ENCODE measurements at places on chromosomes 7 and 10. TPM values are rescaled to one million over a fixed set of nuclear protein-coding genes. Genes with fewer than 3 reads are reported as not detected.

Gene COL17A1
- polyA plus RNA-seq: 3,374 TPM

Gene MACC1
- polyA plus RNA-seq: 9.6 TPM

Gene TAS2R41
- not detected for polyA plus RNA-seq

Gene AQP1
- 0.17 TPM for polyA plus RNA-seq

Gene TMEM178B
- not detected for polyA plus RNA-seq

Gene SPDYE1
- polyA plus RNA-seq: not detected

Gene BET1
- polyA plus RNA-seq: 38.1 TPM

Gene NUTM2E
- 0.17 TPM for polyA plus RNA-seq

Gene GRID2IP
- 0.01 TPM for polyA plus RNA-seq

Gene NACAD
- polyA plus RNA-seq: 0.14 TPM

Gene TSPAN13
- 18.0 TPM for polyA plus RNA-seq

Gene SOSTDC1
- polyA plus RNA-seq: 0.31 TPM

Gene CRYGN
- not detected for polyA plus RNA-seq

Gene ACSL5
- polyA plus RNA-seq: not detected

Gene CYTH3
- polyA plus RNA-seq: 34.4 TPM

Gene NPY4R
- polyA plus RNA-seq: 1.4 TPM

Gene ANXA8L1
- 686 TPM for polyA plus RNA-seq

Gene PARP12
- 73.3 TPM for polyA plus RNA-seq

Gene ZCCHC24
- polyA plus RNA-seq: 0.96 TPM

Gene AS3MT
- polyA plus RNA-seq: 0.80 TPM

Gene WNT2
- polyA plus RNA-seq: not detected

Gene LAMB4
- 3.7 TPM for polyA plus RNA-seq

Gene WDFY4
- polyA plus RNA-seq: 0.04 TPM

Gene KCNMA1
- 6.3 TPM for polyA plus RNA-seq

Gene GOLGA7B
- 3.6 TPM for polyA plus RNA-seq

Gene KAT6B
- polyA plus RNA-seq: 2.9 TPM

Gene FMC1
- polyA plus RNA-seq: 7.1 TPM

Gene LYZL1
- polyA plus RNA-seq: not detected

Gene CALHM1
- polyA plus RNA-seq: not detected

Gene DDX21
- 88.1 TPM for polyA plus RNA-seq

Gene SEMA4G
- 1.9 TPM for polyA plus RNA-seq

Gene GJD4
- polyA plus RNA-seq: not detected

Gene COBL
- polyA plus RNA-seq: 4.4 TPM

Gene AGR3
- not detected for polyA plus RNA-seq

Gene C10orf143
- polyA plus RNA-seq: 1.4 TPM

Gene TWIST1
- 1.5 TPM for polyA plus RNA-seq

Gene ICA1
- polyA plus RNA-seq: 1.9 TPM

Gene MAP3K8
- polyA plus RNA-seq: 4.9 TPM

Gene SPDYE16
- polyA plus RNA-seq: not detected

Gene BBIP1
- polyA plus RNA-seq: 13.9 TPM

Gene IFIT1B
- polyA plus RNA-seq: not detected

Gene ADCYAP1R1
- polyA plus RNA-seq: not detected

Gene LIPA
- 156 TPM for polyA plus RNA-seq

Gene URGCP
- polyA plus RNA-seq: 27.6 TPM

Gene CPA2
- 0.41 TPM for polyA plus RNA-seq

Gene SRRM3
- 0.52 TPM for polyA plus RNA-seq

Gene HACD1
- 32.5 TPM for polyA plus RNA-seq
